ENCODE measurements at places on chromosomes 4 and X.

GRCh38 chrX:149757206-149758067 lies 16.4 kb upstream of the HSFX1 start:
- DNase-seq: no peak

- DNase-seq: no peak
Observed at GRCh38 chrX:22097012-22097694, 65.0 kb downstream of the PHEX start.

DNA sequence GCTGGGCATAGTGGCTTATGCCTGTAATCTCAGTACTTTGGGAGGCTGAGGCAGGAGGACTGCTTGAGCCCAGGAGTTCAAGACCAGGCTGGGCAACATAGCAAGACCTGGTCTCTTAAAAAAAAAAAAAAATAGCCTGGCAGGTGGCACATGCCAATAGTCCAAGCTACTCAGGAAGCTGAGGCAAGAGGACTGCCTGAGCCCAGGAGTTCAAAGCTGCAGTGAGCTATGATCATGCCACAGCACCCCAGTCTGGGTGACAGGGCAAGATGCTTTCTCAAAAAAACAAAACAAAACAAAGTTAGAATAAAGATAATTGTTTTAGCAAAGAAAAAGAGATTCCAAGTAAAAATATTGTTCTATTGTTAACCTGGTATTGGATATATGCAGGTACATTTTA lies 75.0 kb downstream of the LRBA start:
- no peak for DNase-seq

- no peak for DNase-seq
Observed at GRCh38 chr4:147578051-147578476, 39.1 kb upstream of the TMEM184C start.

GRCh38 chrX:46597208-46597607 lies 23.6 kb downstream of the CHST7 start:
- DNase-seq: no peak

DNA sequence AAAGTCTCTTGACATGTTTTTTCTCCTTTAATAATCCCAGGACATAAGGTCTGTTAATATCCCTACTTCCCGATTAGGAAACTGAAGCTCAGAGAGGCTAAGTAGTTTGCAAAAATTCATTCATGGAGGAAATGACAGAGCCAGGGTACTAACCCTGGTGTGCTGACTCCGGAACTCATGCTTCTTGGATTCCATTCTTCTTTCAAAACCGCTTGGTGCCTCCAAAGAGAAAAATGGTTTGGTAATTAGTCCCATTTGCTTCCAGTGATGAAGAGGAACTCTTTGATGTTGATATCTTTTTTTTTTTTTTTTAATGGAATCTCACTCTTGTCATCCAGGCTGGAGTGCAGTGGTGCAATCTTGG lies 146.9 kb downstream of the PALLD start:
- no peak for DNase-seq

DNA sequence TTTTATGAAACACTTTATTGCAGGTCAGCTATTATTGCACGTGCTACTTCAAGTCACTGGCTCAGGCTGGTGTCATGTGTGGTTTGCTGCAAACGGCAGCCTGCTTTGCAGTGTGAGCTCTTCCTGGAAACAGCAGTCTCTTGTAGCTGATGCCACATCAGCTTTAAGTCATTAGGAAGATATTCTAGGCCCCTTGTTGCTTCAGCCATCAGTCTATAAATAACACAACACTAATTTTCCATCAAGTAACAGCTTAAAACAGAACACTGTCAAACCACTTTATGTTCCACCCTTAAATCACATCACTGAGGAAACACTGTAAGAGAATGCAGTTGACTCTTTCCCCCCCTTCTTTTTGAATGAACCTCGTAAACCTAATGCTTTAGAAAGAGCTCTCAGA lies 93.8 kb downstream of the GATB start:
- peak; percentile 80 for DNase-seq
